AG04449 (cell line): ENCODE measurements at places on chromosomes 3 and 15.

DNA sequence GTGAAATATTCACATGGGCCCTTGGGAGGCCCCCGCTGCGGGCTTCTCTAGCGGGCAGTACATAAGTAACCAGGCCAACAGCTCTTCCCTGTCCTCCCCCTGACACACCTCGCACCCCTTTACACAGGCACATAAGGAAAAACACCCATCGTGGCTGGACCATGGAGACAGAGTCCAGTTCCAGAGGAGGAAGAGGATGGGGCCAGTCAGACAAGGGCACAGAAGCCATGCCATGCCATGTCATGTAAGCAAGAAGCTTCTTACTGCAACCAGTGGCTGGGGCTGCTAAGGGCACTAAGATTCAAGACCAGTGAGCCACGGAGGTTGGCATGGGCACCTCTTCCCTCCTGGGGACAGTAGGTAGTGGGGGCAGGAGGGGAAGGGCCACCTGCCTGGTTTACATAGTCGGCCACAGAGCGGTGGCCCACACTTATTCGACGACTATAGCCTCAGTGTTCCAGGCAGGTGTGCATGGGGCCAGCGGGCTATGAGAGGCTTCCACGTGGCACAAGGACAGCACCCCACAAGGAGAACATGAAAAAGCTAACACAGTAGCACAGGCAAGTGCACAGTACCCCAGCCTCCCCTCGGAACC lies 5.7 kb upstream of the CYP11A1 start:
- DNase-seq = no peak

- no peak for DNase-seq
These were observed 16.0 kb downstream of the DNAJC19 start for GRCh38 chr3:180973543-180973942.

GRCh38 chr15:80891006-80891405 lies 98.6 kb downstream of the MESD start:
- DNase-seq = no peak

DNA sequence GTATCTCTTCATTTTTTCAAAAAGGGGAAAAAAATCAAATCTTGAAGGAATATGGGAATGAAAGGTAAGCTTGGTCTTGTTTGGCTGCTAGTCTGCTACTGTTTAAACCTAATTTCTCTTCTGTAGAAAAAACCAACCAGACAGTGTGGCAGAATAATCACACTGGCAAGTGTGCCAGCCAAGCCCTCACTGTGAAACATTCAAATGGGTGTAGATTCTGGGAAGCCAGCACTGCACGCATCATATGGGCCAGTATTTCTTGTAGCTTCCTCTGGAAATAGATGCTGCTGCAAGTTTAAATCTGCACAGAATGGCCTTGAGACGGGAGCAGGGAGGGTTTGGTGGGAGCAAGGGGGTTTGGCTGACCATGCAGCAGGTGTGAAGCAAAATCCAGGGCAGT lies 62.1 kb downstream of the POMGNT2 start:
- no peak for DNase-seq

DNA sequence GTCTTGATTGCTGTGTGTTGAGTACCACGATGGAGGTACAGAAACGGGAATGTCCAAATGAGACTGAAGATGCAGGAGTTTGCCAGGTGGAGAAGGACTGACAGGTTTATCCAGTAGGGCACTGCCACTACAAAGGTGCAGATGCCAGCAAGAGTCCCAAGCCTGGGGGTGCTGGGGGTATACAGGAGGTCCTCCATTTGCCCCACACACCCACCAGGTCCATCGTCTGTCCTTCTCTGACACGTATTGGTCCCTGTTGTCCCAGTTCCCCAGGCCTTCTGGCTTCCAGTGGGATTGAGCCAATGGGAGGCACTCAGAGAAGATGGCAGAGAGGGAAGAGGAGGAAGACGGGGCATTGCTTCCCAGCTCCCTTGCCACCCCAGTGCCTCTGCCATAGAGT lies 6.6 kb downstream of the HAPLN3 start:
- DNase-seq = no peak

DNA sequence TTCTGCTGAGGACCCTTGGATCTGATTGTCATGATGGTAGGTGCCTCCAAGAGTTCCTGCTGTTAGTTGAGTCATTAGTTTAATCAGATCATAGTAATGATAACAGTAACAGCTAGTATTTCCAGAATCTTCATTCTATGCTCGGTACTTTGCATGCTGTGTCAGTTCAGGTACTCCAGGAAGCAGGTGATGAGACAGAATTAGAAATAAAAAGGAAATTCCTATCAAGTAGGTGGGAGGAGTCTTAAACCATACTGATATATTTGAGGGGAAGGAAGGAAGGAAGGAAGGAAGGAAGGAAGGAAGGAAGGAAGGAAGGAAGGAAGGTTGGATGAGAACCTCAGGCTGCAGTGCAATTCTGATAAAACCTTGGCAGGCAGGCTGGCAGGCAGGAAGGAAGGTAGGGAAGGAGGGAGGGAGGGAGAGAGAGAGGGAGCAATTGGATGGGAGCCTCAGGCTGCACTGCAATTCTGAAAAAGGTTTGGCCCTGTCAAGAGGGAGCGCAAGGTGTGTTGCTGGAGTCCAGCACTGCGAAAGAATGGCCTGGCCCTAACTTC lies 148.8 kb upstream of the NUDT16 start:
- no peak for DNase-seq

DNA sequence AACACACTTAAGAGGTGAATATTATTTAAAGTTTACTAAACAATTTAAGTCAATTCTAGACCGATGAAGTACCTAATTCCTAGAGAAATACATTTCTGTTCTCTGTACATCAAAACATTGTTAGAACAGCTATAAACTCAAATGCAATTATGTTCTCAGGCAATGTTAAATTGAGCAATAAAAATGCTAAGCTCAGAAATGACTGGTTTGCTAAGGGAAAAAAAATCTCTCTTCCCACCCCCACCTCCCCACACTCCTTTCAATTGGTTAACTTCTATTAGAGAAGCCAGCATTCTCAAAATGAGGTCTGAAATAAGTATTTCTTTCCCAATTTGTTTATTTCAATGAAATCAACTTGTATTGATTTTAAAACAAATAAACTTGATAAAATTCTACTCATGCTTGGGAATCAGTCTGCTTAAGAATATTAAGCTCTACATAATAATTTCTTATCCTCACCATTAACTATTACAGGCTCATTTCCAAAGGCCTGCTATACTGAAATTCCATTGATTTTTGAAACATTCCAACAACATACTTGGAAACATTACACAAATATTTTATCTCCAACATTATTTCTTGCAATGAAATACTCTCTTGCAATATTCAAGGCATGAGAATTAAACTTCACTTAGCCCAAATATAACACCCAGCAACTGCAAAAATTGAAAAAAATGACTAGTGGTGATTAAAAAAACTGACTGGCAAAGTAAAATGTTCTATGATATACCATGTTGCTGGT lies 22.6 kb downstream of the TSPAN3 start:
- DNase-seq = no peak

DNA sequence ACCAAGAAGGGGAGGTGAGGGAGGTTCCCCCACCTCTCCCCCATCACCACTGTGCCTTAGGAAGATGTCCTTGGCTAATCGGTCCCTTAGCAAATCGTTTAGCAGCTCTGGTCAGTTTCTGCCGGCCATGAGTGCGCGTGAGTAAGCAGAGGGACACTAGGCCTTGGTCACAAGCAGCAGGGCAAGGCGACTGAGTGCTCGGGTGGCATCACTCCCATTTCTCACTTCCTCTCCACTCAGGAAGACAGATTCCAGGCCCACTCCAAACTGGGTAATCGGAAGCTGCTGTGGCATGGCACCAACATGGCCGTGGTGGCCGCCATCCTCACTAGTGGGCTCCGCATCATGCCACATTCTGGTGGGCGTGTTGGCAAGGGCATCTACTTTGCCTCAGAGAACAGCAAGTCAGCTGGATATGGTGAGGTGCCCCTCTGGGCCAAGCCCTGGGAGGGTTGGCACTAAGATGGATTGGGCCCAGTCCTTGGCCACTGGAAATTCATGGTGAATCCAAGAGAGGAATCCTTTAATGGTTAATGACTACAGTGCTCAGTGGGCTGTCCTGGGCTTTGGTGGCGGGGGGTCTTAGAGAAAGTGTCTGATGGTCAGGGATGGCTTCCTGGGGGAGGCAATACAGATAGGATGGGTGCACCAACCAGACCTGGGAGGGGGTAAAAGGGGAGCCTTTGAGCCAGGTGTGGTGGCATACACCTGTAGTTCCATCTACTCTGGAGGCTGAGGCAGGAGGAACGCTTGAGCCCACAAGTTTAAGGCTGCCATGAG lies 4.0 kb downstream of the PARP3 start:
- DNase-seq = no peak

DNA sequence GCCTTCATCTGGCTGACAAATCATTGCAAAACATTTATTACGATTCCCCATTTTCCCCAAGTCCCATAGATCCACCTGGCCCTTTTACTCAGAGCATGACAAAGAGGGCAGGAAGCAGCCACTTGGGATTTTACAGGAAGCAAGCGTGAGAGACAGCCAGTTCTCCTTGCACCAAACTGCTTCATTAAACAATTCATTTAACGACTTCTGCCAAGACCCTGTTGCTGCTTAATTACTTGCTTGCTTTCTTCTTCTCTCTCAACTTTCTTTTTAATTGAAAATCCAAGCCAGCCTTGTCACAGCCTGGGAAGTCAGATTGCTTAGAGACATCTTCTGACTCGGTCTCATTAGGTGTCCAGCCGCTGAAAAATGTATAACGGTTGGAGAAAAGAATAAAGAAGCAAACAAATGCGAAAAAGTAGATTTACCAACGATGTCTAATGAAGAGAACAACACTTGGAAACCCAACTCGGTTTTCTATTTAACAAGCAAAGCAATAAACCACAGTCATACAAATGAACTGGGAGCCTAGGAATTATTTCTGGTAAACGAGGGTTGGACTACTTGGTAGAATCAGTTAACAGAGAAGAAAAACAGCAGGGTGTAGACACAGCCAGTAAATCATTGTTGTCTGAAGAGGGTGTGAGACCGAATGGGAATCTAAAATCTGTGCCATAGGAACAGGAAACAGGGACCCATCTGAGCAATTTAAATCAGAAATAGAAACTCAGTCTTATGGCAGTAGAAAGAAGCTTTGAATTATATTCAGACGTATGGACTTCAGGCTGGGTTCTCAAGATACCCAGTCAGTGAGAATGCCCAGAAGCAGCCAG lies 298.3 kb downstream of the LRRC3B start:
- DNase-seq = no peak

DNA sequence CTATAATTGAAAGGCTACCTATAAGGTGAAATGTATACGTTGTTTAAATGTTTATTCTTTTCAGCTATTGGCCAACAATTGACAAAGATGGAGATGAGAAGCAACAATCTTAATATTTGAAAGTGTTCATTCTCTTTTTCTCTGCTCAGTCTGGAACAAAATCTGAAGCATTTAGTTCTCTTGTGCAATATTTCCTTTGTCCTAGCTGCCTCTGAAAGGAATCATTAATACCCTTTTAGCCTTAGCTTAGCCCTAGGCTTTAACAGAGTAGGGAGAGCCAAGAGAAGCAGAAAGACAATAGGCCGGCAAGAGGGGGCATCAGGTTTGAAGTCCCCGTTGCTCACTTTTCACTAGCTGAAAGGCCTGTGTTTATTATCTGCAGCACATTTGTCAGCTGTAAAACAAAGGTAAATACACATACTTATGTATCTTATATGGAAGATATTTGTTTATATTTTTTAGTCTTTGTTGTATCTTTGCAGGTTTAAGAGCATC lies 422.5 kb upstream of the SEMA6D start:
- no peak for DNase-seq

DNA sequence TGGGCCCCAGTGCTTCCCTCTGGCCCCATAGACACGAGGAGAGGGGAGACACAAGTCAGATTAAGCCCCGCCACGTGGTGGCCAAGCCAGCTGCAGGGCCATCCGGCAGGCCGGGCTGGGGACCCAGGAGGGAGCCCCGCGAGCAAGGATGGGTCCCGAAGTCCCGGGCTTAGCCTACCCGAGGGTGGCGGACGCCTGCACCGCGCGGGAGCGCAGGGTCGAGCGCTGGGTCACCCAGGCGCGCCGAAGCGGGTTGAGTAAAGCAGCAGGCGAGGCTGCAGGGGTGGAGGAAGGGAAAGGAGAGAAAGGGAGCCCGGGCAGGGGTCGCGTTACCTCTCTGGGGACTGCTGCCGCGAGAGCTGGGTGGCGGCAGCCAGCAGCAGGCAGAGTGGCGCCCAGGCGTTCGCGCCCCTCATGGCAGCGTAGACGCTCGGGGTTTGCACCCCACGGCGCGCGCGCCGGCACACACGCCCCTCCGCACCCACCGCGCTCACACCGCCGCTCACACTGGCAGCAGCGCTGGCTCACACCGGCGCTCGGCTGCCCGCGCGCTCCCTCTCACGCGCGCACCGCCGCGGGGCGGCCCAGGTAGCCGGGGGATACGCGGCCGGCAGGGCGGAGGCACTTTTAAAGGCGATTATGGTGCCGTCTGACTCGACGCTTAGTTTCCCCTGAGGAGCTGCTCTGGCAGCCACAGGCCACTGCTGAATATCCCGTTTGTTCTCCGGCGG lies at the start of gene PCOLCE2:
PCOLCE2 (minus strand) TSS at position 603 of the 731 bp plus-strand sequence; CDS start at position 416, 187 bp downstream.
- no peak for DNase-seq

DNA sequence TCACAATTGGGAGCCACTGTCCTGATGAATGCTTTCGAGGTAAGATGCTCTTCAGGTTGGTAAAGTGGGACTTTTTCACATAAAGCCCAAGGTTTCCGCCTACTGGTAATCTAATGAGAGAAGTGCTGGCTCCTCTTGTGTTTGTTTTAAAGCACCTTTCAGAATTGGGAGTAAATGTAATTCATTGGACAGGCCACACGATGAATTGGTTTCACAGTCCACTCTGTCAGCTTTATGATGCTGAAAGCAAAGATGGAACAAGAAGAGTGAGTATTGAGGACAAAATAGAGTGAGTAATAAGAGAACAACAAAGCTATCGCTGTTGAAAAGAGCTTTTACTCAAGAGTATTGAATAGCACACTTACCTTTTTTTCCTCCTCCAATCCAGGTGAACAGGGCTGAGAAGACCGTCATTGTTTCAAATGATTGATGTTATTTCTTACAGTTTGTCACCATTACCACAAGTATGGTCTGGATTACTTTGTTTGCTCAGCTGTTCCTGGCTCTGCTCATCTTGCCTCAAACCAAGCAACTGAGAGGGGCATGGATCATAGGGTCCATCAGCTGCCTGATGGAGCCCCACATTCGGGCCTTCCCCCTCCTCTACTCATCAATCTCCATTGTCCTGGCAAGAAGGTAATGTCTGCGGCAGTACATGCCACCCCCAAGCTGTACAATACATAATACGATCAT lies 136.1 kb upstream of the CNTN4 start:
- no peak for DNase-seq

DNA sequence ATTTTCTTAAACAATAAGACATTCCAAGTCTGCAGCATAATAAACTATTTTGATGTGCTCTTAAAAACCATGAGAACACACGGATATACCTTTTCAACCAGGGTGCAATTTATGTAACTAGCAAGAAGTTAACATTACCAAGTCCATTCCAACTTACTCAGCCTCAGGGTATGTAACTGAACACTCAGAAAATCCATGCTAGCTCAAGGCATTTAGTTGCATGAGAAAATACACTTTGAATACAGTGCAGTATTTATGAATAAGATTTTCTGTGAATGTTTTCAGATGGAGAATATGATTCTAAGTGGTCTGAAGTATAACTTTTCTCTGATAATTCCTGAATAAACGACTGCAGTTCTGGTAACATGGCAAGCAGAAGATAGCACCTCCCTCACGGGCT lies 124.3 kb downstream of the SNRK start:
- DNase-seq = peak; percentile 12
